Neural progenitor cell (in vitro differentiated cells): ENCODE measurements at places on chromosomes 12 and 14. TPM values are rescaled to one million over a fixed set of nuclear protein-coding genes. Genes with fewer than 3 reads are reported as not detected.

GRCh38 chr12:86729739-86730138 is 473.5 kb upstream of the MGAT4C start:
- no peak overlapping the region for H3K27ac ChIP-seq
- no peaks in the 10 kb centered on the region for H3K27me3 ChIP-seq
- no peak for DNase-seq
- no peaks in the 10 kb centered on the region for H3K4me1 ChIP-seq
- no peak overlapping the region for H3K4me3 ChIP-seq
- no peaks in the 10 kb centered on the region for H3K36me3 ChIP-seq

GRCh38 chr12:126551869-126552268 is 1486.6 kb downstream of the AACS start:
- no peaks in the 10 kb centered on the region for H3K36me3 ChIP-seq
- peaks cover 14% of the 10 kb centered on the region for H3K4me1 ChIP-seq
- DNase-seq: no peak
- no peak overlapping the region for H3K27ac ChIP-seq
- H3K4me3 ChIP-seq: no peak overlapping the region

GRCh38 chr12:120356567-120357030 is 12.4 kb downstream of the MSI1 start:
- peak; percentile 81 for DNase-seq
- peaks cover 27% of the 10 kb centered on the region for H3K4me1 ChIP-seq
- H3K4me3 ChIP-seq: no peak overlapping the region
- H3K27me3 ChIP-seq: no peaks in the 10 kb centered on the region

DNA sequence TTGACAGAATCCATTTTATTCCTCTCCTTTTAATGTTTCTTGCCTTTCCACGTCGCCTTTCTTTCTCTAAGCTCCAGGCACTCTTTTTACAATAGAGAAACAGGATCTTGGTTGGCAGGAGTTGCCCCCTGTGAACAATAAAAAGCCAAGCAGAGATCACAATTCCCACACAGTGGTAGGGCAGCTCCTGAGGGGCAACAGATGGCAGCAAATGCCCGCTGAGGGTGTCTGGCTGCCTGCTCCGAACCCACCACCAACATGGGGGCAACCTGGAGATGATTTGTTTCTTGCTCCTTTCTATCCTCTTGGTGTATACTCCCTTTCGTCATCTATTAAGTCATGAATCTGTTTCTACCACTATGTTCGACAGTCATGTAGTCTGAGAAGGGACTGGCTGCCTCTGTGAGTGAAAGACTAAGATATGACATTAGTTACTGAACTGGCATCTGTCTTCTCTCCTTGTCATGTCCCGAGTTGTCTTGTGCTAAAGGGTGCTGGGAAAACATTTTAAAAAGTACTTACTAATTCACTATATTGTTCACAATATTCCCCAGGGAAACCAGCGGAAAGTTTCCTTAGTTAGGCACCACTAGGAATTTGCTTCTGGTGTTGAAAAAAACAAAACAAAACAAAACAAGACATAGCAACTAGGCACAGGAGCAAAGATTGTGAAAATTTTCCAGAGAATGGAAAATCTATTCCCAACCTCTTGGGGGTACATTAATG is 170.1 kb downstream of the STXBP6 start:
- no peaks in the 10 kb centered on the region for H3K36me3 ChIP-seq
- H3K27me3 ChIP-seq: no peaks in the 10 kb centered on the region
- H3K4me3 ChIP-seq: no peak overlapping the region
- no peak for DNase-seq
- peaks cover 8% of the 10 kb centered on the region for H3K4me1 ChIP-seq

GRCh38 chr12:58803908-58804307 is 116.4 kb downstream of the LRIG3 start:
- peaks cover 2% of the 10 kb centered on the region for H3K4me1 ChIP-seq
- no peak overlapping the region for H3K4me3 ChIP-seq
- no peaks in the 10 kb centered on the region for H3K27me3 ChIP-seq

GRCh38 chr12:17992002-17992656 is 97.9 kb downstream of the RERGL start:
- H3K4me1 ChIP-seq: peaks cover 3% of the 10 kb centered on the region
- H3K27ac ChIP-seq: no peak overlapping the region
- no peaks in the 10 kb centered on the region for H3K27me3 ChIP-seq
- DNase-seq: peak; percentile 49
- H3K4me3 ChIP-seq: no peak overlapping the region

DNA sequence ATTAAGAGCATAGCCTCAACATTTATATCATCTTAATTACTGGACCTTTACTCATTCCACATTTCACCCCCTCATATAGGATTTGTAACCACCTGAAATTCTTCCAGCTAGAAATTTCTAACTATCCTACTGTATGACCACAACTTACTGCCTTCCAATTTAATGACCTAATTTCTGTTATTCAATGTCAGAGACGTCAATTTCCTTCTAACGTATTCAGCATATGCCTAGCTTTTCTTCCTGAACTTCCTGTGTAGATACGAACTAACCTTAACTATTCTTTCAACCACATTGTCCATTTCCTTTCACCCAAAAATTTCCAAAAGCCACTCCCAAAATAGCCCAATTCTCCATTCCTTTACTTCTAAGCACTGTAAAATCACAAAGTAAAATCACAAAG is 108.0 kb downstream of the EEA1 start:
- H3K4me3 ChIP-seq: no peak overlapping the region
- no peaks in the 10 kb centered on the region for H3K4me1 ChIP-seq
- H3K27me3 ChIP-seq: no peaks in the 10 kb centered on the region
- no peak for DNase-seq
- H3K27ac ChIP-seq: no peak overlapping the region

GRCh38 chr12:1811281-1811947 is 9.0 kb upstream of the LRTM2 start:
- DNase-seq: no peak
- H3K27me3 ChIP-seq: no peaks in the 10 kb centered on the region
- no peak overlapping the region for H3K27ac ChIP-seq
- H3K4me3 ChIP-seq: no peak overlapping the region

GRCh38 chr14:103000291-103000921 is 56.9 kb downstream of the CDC42BPB start:
- DNase-seq: no peak
- H3K4me3 ChIP-seq: no peak overlapping the region
- H3K4me1 ChIP-seq: no peaks in the 10 kb centered on the region
- no peak overlapping the region for H3K27ac ChIP-seq
- H3K27me3 ChIP-seq: no peaks in the 10 kb centered on the region

DNA sequence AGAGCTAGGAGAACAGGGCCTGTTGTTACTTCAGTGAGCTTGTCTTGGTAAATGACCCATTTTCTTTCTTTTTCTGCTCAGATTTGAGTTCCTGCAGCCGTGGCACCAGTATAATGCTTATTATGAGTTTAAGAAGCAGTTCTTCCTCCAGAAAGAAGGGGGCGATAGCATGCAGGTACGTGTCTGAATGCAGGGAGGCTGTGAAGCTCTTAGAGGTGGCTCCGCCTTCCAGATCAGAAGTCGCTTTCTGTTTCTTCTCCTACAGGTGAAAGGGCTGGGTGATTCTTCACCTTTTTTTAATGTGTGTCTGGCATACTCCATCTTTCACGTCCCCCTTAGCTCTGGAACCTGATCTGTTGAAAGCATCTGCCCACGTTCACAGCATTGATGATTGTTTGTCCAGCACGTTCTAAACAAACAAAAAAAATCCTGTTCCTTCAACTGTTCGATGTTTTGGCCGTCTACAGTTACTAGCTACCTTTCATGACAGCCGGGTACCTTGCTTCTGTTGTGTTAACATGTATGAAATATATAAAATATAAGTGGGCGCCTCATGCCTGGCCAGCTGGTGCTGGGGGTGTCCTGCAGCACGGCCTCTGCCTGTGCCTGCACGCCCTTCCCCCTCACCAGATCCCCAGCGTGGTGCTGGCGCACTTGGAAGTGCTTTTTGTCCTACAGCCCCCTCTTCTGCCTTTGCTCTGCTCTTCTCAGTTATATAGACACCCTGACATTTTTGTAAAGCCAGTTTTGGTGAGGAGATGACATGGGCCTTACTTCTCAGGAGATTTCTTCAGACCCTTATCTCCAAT is 44.6 kb downstream of the SFSWAP start:
- peaks cover 6% of the 10 kb centered on the region for H3K4me1 ChIP-seq
- no peaks in the 10 kb centered on the region for H3K27me3 ChIP-seq
- H3K36me3 ChIP-seq: no peaks in the 10 kb centered on the region
- no peak overlapping the region for H3K4me3 ChIP-seq
- H3K27ac ChIP-seq: no peak overlapping the region

DNA sequence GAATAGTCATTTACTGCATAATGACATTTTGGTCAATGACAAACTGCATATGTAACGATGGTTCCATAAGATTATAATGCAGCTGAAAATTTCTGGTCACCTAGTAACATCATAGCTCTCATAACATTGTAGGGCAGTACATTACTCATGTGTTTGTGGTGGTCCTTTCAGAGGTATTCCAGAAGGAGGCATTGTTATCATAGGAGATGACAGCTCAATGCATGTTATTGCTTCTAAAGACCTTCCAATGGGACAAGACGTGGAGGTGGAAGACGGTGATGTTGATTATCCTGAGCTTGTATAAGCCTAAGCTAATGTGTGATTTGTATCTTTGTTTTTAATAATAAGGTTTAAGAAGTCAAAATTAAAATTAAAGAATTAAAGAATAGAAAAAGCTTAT is 43.8 kb upstream of the TSPAN11 start:
- no peaks in the 10 kb centered on the region for H3K27me3 ChIP-seq
- DNase-seq: no peak
- no peak overlapping the region for H3K27ac ChIP-seq
- H3K4me3 ChIP-seq: no peak overlapping the region

DNA sequence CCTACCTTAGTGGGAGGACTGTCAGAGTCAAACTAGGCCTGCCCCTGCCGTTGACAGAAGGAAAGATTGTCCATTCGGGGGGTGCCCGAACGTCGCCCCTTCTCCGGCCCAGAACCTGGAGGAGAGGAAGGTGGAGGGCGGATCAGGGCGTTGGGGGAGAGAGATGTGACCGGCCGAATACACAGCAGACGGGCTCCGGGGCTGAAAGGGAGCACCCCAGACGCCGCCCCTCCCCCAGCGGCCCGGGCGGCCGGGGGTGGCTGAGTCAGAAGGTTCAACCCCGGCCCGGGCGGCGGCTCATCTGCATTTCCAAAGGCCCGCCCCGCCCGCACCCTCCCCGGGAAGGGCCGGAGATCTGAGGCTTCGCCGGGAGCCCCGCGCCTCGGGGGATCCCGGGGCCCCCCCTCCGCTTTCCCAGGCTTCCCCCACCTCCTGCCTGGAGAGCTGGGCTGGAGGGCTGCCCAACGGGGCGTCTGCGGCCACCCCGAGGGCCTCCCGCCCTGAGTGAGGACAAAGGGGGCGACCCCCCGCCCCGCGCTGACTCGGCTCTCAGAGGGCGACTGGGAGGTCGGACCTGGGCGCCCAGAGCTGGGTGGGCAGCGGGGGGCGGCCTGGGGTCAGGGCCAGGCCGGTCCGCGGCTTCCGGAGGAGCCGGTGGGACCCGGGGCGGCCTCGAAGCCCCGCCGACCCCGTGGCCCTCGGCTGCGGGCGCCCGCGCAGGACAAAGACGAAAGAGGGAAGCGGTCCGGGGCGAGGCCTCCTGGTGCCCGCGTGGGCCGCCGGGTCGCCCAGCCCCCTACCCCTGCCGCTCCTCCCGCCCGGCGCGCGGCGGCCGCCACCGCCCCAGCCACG is 3.7 kb upstream of the SETD1B start:
- H3K36me3 ChIP-seq: no peaks in the 10 kb centered on the region
- peak overlapping the region; percentile 96 for H3K27ac ChIP-seq
- peak; percentile 69 for DNase-seq
- H3K27me3 ChIP-seq: no peaks in the 10 kb centered on the region
- H3K4me1 ChIP-seq: peaks cover 25% of the 10 kb centered on the region

GRCh38 chr14:94356379-94357056 is 31.9 kb downstream of the SERPINA1 start:
- no peaks in the 10 kb centered on the region for H3K27me3 ChIP-seq
- no peak overlapping the region for H3K4me3 ChIP-seq
- H3K27ac ChIP-seq: no peak overlapping the region
- no peak for DNase-seq

GRCh38 chr12:47767216-47767724 is 5.8 kb upstream of the SLC48A1 start:
- peaks cover 5% of the 10 kb centered on the region for H3K27me3 ChIP-seq
- no peak overlapping the region for H3K27ac ChIP-seq
- H3K36me3 ChIP-seq: no peaks in the 10 kb centered on the region
- DNase-seq: peak; percentile 48
- H3K4me3 ChIP-seq: no peak overlapping the region
- peaks cover under 1% of the 10 kb centered on the region for H3K4me1 ChIP-seq

GRCh38 chr14:63342371-63342770 is 23.6 kb upstream of the GPHB5 start:
- H3K27me3 ChIP-seq: no peaks in the 10 kb centered on the region
- no peaks in the 10 kb centered on the region for H3K36me3 ChIP-seq
- no peak overlapping the region for H3K4me3 ChIP-seq

SERPINA6 gene
- total RNA-seq: not detected in 2 replicates

ALDH2 gene
- 60.0 and 107 TPM in 2 replicates for total RNA-seq

SERPINA12 gene
- not detected in 2 replicates for total RNA-seq

PLA2G1B gene
- total RNA-seq: not detected in 2 replicates

SMCO2 gene
- total RNA-seq: not detected in 2 replicates

KIF21A gene
- 42.1 and 54.2 TPM in 2 replicates for total RNA-seq

INSM2 gene
- total RNA-seq: not detected in 2 replicates

MYH6 gene
- total RNA-seq: 0.03 TPM in 1 of 2 replicates, not detected in the other

CCDC197 gene
- total RNA-seq: not detected in 2 replicates

AKAP6 gene
- total RNA-seq: 3.7 and 7.3 TPM in 2 replicates

CCDC38 gene
- 0.12 and 0.13 TPM in 2 replicates for total RNA-seq

GLIPR1 gene
- 0.03 and 0.04 TPM in 2 replicates for total RNA-seq

NOC4L gene
- total RNA-seq: 3.5 and 12.1 TPM in 2 replicates

LIN7A gene
- total RNA-seq: 18.3 and 31.7 TPM in 2 replicates

CLEC1A gene
- total RNA-seq: not detected in 2 replicates
